Mesenchymal stem cell (in vitro differentiated cells and primary cell): ENCODE measurements at places on chromosomes 1 and 21.

DNA sequence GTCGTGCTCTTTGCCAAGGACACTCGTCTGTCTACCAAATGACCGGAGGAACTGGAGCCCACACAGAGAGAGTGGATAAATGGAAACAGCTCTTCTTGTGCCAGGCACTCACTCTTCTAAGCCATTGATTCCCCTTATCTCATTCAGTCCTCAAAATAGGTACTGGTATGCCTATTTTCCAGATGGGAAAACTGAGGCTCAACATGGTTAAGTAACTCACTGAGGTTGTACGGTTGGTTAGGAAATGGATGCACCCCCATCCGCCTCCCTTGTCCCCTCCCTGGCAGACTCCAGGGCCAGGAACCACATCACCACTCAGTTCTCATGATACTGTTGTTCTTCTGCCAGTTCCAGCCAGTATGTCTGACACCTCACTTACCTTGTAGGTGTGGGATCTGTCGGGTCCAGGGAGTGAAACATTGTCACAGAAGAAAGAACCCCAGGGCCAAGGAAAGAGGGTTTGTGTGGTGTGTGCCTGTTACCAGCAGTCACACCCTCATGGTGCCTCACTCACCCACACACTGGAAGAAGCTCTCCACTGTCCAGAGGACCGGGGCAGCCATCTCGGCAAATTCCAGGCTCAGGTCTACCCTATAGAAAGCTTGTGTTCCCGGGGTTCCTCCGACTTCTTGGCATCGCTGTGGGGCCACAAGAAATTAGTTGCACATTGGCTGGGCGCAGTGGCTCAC is 58.8 kb upstream of the TARDBP start:
- no peak overlapping the region for H3K27ac ChIP-seq
- no peak overlapping the region for H3K4me3 ChIP-seq
- no peaks in the 10 kb centered on the region for H3K36me3 ChIP-seq
- no peak for DNase-seq

DNA sequence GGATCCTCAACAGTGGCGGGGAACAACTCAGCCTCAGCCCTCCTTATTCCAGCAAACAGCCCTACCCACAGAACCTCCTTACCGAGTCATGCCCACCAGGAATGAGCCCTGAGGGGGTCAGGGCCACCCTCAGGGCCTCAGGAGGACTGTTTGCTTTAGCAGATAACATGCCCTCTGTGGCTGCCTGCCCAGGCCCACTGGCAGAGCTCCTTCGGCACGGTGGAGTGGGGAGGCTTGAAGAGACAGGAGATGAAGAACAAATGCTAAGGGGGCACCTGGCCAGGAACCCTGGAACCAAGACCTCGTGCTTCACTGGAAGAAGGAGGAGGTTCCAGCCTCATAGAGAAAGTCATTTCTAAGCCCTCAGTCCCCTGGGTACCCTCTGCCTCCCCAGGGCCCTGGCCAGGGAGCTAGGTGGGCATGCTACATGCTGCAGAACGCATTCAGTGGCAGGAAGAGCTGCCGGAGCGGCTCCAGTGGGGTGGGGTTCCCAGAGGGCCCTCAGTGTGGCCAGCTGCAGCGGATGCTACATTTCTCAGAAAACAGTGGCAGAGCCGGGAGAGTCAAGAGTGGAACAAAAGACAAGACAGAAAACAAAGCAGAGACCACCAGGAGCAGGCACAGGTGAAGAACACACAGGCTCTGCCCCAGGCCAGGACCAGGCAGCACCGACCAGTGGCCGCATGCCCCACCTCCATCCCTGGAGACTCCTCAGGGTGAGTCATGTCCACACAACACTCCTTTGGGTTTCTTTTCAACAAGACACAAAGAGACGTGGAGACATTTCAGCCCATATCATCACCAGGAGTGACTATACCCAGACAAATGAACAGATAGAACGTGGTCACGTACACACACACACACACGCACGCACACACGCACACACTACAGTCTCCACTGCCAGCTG is 39.8 kb downstream of the RIMS3 start:
- DNase-seq: peak; percentile 12
- H3K4me3 ChIP-seq: no peak overlapping the region
- no peaks in the 10 kb centered on the region for H3K36me3 ChIP-seq
- peaks cover 20% of the 10 kb centered on the region for H3K27me3 ChIP-seq
- peaks cover 5% of the 10 kb centered on the region for H3K4me1 ChIP-seq

DNA sequence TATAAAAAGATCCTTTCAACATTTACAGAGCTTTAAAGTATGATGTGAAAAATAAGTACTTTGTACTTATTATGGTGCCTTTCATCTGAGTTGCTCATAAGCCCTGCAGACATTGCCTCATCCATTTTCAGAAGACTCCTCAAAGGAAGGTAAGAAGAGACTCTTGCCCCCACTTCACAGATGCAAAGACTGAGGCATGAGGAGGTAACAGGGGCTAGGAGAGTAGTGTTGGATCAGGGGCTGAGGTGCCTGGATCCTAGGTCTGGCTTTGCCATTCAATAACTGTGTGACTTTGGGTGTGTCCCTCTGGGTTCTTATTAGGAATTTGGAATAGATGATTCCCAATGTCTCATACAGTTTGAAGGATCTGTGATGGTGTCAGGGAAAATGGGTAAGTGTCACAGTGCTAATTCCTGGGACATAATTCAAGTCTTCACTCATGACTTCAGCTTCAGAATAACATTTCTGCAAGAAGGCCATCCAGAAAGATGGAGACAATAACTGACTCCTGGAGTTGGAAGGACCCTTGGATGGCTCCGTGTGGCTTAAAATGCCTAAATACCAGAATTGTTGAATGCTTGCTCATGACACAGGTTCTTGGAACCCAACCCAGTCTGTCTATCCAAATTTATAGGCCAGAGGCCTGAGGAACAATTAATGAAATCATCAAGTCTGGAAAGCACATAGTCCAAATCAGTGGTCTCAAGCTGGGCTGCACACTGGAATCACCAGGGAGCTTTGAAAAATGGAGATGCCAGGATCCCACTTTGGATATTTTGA is 93.1 kb upstream of the RUNX1 start:
- no peaks in the 10 kb centered on the region for H3K36me3 ChIP-seq
- no peaks in the 10 kb centered on the region for H3K27me3 ChIP-seq
- DNase-seq: no peak
- H3K27ac ChIP-seq: no peak overlapping the region

DNA sequence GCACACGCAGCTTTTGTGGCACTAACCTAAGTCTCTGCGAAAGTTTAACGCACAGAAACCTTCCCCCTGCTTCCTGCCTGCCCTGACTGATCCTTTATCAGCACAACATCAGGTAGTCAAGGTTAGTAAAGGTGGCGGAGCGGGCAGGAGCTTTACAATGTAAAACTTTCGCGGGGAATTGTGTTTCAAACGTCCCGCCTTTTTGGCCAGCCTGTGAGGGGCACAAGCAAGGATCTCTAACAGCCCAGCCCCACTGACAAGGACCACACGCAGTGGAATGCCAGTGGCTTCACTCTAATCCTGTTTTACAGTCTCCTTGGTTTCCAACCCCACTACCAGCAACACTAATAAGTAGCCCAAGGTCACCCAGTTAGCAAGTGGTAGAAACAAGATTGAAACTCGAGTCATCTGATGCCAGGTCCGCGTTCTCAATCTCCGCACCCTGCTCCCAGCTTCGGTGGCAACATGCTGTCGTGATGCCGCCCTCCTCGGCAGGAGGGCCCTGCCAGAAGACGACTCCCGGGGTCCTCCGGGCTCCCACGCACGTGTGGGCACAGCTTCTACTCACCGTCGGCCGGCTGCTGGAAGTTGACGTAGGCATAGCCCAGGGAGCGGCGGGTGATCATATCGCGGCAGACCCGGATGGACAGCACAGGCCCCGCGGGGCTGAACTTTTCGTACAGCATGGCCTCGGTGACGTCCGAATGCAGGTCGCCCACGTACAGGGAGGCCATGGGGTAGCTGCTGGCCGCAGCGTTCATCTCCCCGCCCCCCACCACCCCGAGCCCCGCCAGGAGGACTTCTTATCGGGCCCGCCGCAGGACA is 1.2 kb downstream of the PABPC4 start:
- peak; percentile 78 for DNase-seq
- H3K4me1 ChIP-seq: peaks cover 21% of the 10 kb centered on the region
- H3K27ac ChIP-seq: no peak overlapping the region
- peaks cover 31% of the 10 kb centered on the region for H3K36me3 ChIP-seq
- no peaks in the 10 kb centered on the region for H3K27me3 ChIP-seq

GRCh38 chr1:2630498-2631135 is 2.2 kb downstream of the MMEL1 start:
- peaks cover 62% of the 10 kb centered on the region for H3K27me3 ChIP-seq
- no peaks in the 10 kb centered on the region for H3K36me3 ChIP-seq
- H3K4me3 ChIP-seq: no peak overlapping the region
- no peak overlapping the region for H3K27ac ChIP-seq

DNA sequence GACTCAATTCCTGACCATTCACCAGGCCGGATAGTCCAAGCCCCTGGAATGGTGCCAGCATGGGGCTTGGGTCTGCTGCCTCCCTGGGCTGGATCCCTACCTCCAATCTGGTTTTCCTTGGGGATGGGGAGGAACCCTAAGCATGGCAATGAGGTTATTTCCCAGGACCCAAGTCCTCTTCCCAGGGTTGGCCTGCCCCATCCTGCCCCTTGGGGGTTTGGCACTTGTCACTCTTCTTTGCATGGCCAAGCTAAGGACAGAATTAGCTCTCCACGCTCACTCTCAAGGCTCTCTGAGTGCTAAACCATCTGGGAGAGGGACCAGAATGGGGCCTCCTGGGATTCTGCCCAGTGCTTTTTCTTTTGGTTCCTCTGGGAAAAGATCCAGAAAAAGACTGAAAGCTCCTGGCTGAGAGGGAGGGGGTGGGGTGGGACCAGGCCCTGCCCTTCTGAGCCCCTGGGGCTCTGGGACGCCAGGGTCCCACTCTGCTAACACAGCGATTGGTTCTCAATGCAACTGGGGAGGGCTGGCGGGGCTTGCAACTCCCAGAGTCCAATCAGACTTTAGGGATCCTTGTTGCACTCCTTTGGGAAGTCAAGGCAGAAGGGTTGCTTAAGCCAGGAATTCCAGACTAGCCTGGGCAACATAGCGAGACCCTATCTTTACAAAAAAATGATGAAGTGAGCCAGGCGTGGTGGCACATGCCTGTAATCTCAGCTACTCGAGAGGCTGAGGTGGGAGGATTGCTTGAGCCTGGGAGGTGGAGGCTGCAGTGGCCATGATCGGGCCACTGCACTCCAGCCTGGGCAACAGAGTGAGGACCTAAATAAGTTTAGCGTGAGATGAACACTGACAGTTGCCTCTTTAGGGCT is 52.7 kb downstream of the DHRS3 start:
- no peak overlapping the region for H3K27ac ChIP-seq
- H3K27me3 ChIP-seq: no peaks in the 10 kb centered on the region
- H3K4me1 ChIP-seq: no peaks in the 10 kb centered on the region
- peaks cover 19% of the 10 kb centered on the region for H3K36me3 ChIP-seq
- H3K4me3 ChIP-seq: no peak overlapping the region
- no peak for DNase-seq

DNA sequence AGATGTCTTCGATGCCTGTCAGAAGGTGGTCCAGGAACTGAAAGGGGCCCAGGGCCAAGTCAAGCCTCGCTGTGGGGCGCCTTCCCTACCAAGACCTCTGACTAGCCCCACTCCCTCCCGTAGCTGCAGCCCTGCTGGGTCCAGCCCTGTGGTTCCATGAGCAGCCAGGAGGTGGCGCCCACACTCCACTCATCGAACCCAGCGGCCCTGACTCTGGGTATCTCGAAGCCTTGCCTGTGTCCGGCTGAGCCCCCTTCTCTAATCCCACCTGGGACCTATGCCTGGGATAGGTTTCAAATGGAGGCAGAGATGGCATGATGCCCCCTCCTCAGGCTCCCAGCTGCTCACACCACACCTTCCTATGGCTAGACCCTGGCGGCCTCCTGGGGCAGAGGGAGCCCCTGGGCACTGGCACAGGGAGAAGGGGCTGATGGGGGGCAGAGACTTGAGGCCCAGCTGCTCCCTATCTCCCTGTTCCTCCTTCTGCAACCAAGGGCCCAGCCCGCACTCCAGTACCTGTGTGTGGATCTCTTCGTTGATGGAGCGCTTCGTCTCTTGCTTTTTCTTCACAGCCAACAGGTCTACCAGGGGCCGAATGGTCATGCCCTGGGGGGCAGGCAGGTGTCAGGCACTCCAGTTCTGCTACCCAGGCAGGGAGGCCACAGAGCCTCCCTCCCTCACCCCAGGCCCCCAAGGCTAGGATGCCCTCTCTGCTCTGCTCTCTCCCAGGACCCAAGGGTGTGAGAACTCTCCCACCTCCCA is 52.0 kb downstream of the SLC9A1 start:
- H3K36me3 ChIP-seq: peaks cover 36% of the 10 kb centered on the region
- peak; percentile 63 for DNase-seq
- H3K27ac ChIP-seq: no peak overlapping the region
- H3K4me1 ChIP-seq: peaks cover 24% of the 10 kb centered on the region
- no peak overlapping the region for H3K4me3 ChIP-seq
- no peaks in the 10 kb centered on the region for H3K27me3 ChIP-seq
